Neural crest cell (in vitro differentiated cells): ENCODE measurements at places on chromosomes 5 and 9.
A peak's percentile ranks its signal among the peaks of the same experiment; 100 is the strongest.

GRCh38 chr5:133892774-133893173 lies 75.7 kb downstream of the C5orf15 start:
- DNase-seq: no peak

DNA sequence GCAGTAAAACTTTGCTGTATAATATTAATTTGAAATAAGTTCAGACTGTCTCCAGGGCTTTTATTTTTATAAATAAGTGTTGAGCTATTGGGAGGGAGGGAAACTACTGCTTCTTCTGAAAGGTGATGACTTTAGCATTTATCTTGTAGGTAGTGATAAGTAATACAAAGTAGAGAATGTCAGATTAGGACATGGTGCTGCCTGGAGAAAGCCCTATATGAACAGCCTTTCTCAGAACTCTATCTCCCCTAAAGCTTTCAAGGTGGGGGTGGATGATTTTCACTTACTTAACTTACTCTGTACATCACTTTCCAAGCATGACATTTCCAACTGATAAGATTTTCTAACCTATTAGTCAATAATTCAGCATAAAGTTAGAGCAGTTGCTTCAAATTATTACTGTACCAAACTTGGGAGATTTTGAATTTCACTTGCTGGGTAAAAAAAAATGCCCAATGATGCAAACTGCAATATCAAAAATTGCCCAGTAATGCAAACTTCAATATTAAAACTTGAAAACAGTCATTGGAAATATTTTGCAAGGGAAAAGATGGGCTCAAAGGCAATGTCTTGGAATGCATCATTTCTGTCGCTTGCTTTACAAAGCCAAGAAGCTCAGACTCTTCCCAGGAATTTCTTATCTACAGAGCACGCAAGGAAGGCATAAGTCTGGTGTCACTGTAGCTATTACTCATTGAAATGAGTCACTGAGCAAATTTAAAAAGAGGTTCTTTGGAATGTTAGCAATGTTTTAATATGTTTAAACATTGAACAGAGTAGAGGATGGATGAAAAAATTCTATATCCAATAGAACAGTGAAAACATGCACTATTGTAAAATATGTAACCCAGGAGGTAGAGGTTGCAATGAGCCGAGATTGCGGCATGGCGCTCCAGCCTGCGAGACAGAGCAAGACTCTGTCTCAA lies 569.5 kb downstream of the PSAT1 start:
- DNase-seq: no peak

DNA sequence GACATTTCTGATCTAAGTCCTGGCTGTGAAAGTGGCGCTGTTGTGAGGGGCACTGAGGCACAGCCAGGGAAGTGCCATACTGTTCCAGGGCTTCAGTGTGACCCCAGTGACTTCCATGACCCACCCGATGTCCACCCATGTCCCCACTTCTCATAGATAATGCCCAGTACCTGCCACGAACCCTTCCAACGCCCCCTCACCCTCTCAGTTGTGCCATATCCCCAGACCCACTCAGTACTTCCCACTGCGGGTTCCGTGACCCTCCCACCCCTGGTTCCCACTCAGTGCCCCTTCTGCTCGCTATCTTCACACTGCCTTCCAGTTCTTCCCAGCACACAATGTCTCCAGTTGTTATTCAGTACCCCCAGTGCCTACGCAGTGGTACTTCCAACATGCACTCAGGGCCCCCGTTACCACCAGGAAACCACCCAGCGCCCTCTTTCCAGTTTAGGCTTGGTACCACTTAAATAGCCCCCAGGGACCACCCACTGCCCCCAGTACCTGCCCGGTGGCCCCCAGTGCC lies 30.7 kb upstream of the PSD2 start:
- no peak for DNase-seq

DNA sequence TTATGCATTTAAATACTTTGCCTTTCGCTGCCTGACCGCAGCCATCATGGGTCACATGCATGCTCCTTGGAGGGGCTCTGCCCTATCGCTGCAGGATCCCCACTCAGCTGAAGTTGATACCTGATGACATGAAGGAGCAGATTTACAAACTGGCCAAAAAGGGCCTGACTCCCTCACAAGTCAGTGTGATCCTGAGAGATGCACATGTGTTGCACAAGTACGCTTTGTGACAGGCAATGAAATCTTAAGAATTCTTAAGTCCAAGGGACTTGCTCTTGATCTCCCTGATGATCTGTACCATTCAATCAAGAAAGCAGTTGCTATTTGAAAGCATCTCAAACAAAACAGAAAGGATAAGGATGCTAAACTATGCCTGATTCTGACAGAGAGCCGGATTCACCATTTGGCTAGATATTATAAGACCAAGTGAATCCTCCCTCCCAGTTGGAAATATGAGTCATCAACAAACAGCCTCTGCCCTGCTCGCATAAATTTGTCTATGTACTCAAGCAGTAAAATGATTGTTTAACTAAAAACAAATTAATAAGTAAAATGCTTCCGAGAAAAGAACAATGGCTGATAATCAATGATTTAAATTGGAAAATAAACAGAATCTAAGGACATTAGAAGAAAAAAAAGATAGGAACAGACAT lies 41.6 kb upstream of the PPP2CA start:
- no peak for DNase-seq

- DNase-seq: peak; percentile 26
These were observed 15.3 kb upstream of the GRXCR2 start for GRCh38 chr5:145887976-145888574.

- no peak for DNase-seq
These were observed 111.3 kb downstream of the LPAR1 start for GRCh38 chr9:110926828-110927487.

DNA sequence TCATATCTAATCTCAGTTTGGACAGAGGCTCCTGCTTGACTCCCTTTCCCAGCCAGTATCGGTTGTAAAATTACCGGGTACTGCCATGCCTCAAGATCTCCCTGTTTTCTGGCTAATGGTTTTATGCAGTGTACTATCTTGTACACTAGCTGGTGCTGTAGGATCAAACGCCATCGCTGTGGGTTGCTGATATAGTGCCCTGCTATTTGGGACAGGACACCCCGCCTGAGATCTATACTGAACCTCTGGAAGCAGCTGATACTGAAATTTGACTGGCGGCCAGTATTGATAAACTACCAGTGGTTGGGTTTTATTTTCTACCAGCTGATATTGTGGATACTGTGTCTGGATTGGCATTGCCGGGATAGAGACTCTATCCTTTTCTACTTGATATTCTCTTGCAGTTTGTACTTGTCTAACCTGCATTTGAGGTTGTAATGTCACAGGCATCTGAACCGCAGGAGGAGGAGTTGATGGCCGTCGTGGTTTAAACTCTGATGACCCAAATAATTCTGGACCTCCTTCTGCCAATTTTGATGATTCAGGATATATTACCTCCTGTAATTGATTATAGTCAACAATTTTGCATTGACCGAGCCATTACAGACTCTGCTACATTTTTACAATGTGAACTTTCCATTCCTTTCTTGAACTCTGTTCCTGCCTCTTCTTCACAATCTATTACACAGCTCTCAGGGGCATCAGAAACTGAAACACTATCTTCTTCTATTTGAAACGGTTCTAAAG lies 112.5 kb upstream of the LARP1 start:
- no peak for DNase-seq

- no peak for DNase-seq
These were observed 33.9 kb downstream of the TENT4A start for GRCh38 chr5:6747103-6747502.

GRCh38 chr9:28212979-28213378 lies 639.7 kb upstream of the C9orf72 start:
- no peak for DNase-seq
